Small intestine (tissue), 16 donors: ENCODE measurements at places on chromosomes 7 and 10. TPM values are rescaled to one million over a fixed set of nuclear protein-coding genes. Genes with fewer than 3 reads are reported as not detected.

The CREB5 gene
- 1.8 TPM for polyA plus RNA-seq

The MUC3A gene
- 156 TPM for polyA plus RNA-seq

DNA sequence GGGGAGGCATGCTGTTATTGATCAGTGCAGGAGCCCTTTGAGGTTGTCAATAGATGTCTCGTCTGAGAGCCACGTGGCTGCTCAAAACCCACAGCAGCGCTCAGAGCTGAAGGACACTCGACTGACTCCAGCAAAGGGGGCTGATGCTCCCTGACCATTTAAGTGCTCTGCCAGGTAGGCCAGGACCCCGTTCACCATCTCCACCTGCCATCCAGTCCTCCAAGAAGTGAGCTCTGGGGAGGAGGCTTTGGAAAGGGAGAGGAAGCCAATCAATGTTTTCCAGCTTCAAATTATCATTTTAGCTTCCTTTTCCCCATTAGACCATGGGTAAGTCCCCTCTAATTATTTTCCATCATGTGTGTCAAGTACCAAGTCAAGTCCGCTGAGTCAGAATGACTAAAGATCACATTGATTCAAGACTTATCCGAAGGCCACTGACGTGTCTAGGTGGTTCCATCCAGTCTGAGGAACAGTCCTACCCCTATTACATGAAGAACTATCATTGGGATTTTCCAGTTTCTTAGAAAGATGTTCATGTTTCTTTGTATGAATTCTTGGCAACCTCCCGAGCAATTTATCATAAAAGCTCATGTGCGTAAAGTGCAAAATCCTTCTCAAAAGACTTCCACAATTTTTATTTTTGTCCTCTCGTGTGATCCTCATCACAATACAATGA is 302.6 kb upstream of the LYZL1 start:
- DNase-seq, result no peak

The HOXA1 gene
- polyA plus RNA-seq, result 4.5 TPM

- peak; percentile 98 for DNase-seq
Measured at GRCh38 chr10:88385601-88386203, 197.4 kb downstream of the RNLS start.

DNA sequence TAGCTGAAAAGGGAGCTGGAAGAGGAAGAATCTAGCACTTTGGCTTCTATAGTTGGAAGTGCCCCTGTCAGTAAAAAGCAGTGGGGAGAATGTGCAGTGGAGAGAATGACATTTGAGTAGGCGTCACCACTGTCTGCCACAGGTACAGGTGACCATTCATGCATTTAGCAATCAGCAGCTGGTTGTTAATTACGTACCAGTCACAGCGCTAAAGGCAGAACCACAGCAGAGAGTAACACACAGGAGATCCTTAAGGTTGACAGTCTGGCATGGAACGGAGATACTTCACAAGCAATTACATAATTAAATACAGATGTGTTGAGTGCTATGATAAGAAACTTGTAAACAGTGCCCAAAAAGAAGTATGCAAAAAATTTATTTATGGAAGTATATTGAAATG is 24.8 kb downstream of the C10orf67 start:
- no peak for DNase-seq
